AG09309 (cell line): ENCODE measurements at places on chromosomes 16 and 17.

GRCh38 chr16:15587152-15587825 is 55.7 kb downstream of the MARF1 start:
- DNase-seq, result no peak

DNA sequence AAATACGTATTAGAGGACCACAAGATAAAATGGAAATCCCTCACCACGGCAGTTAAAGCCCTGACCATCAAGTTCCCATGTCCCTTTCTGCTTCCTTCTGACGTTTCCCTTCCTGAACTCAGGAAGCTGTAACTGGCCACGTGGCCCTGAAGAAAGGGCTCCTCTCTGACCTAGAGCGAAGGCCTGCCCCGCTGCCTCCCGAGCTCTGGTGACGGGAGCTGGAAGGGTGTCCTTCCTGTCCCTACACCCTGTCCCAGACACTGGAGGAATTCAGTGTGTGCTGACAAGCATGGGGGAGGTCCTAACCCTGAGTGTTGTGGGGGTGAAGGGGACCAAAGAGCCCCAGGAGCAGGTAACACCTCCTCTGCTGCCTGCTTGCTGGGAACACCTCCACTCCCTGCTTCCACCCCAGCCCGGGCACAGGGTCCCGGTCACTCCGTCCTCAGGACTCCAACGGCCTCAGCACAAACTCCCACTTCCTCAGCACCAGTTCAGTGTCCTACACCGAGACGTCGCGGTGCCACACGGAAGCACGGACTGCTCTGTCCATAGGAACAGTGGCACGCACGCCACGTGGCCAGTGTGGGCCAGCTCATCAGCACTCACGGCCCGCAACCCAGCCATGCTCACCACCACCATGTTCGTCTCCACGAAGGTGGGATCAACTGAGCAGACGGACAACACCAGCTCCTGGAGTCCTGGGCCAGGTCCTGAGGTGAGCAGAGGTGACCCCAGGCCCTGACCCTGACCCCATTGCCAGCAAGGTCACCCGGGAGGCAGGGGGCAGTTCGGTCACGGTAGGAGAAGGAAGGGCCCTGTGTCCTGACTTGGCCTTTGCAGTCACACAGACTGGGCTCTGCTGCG is 16.9 kb downstream of the TMEM235 start:
- DNase-seq, result no peak

DNA sequence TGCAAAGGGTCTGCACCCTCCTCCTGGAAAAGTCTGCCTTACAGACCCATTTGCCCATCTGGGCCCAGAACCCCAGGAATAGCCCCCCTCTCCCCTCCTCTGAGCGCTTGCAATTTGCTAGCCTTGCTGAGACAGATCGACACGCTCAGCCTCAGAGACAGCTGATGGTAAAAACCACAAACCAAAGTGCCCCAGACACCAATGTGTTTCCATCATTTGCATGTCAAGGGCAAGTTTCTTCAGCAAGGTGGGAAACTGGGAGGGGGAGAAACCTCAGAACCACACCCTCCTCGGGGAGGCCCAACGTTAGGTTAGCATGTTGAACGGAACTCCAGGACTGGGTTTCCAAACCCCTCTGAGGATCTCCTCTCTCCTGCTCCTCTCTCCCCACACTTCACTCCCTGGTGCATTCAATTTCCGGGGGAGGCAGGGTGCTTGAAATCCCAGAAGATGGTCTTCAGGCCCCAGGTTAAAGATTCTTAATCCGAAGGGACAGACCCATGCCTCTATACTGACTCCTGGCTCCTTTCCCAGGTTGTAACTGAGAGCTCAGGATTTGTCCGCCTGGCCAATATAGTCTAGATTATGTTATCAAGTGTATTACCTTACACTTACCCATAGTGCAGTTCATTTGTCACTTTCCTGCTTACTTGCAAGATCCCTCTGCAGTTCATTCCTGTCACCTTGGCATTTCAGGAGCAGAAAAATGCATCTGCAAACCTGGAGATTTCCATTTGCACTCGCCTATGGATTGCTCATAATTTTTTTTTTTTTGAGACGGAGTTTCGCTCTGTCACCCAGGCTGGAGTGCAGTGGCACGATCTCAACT is 1.3 kb upstream of the CUEDC1 start:
- DNase-seq, result no peak

DNA sequence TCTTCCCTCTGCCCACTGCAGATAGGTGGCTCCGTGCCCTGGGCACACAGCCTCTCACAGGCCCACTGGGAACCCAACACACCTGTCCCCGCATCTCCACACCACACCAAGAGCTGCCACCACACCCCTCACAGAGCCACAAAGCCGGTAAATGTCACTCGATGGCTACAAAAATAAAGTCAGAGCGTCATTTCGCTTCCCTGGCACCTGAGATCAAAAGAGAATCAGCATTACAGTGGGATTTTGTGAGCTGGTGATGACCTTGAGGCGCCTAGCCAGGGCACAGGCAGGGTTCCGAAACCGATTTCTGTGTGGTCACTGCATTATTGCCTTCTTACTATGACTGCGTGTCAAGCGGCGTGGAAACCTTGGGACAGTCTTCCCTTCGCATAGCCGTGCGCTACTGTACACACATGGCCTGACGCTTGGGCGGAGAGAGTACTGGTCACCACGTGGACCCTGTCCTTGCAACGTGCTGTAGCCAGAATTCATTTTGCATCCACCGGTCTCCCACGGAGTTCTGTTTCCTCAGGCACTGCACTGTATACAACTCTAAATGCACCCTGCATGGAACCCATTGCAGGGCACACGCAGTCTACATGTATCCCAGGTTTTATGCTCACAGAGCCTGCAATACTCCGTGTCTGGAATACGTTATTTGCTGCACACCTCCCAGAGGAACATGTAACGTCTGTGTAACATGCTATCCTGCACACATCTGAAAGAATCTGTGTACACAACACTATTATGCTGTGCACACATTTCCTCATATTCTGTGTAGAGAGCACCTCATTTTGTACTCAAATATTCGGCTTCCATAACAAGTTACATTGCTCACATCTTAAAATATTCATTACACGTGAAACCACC is 5.8 kb upstream of the FOXF1 start:
- no peak for DNase-seq

- no peak for DNase-seq
Measured at GRCh38 chr16:67547423-67548264, 14.7 kb upstream of the CTCF start.

DNA sequence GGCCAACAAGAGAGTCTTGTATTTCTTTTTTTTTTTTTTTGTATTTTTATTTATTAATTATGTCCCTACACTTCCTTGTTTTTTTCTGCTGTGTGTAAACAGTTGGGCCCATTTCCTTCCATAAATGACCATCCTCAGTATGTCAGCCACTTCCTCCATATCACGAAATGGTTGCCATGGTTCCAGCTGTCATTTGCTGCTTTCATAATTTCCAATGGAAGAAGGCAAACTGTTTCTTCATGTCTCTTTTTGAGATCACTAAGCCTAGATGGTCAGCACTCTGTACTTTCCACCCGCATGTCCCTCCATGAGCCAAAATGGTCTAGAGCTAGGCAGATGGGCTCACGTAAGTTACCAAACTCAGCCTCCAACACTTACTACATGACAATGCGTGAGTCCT is 133.5 kb upstream of the FOXF1 start:
- no peak for DNase-seq

GRCh38 chr17:17433000-17433703 is 43.6 kb upstream of the MED9 start:
- DNase-seq, result peak; percentile 75

DNA sequence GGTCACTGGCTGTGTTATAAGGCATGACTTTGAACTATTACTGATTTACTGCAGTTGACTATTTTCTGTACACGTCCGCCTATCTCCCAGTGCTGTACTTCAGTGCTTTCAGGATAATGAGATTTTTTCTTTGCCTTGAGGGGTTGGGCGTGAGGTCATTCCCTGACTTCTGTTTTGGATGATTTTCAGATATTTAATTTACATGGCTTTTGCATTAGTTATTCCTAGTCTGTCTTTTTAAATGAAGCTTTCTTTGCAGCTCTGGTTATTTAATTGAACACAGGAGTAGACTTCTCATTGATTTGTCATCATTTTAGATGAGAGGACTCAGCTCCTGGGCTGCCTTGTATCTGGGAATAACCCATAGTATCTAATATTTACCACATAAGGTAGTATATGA is 23.7 kb downstream of the WIPF2 start:
- no peak for DNase-seq

- DNase-seq, result no peak
Measured at GRCh38 chr17:61825448-61826137, 37.7 kb downstream of the BRIP1 start.

DNA sequence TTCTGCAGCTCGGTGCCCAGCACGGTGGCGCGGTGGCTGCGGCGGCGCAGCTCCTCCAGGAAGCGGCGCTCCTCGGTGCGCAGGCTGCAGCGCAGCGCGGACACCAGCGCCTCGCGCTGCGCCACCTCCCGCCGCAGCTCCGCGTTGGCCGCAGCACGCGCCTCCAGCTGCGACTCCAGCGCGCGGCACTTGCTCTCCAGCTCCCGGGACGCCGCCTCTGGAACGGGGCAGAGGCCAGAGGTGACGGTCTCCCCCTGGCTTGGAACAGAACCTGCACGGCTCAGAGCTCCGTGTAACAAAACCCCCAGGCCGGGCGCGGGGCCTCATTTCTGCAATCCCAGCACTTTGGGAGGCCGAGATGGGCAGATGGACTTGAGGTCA is 13.2 kb upstream of the CLUH start:
- no peak for DNase-seq

- DNase-seq, result no peak
Measured at GRCh38 chr16:72199761-72200337, 27.9 kb upstream of the PMFBP1 start.

DNA sequence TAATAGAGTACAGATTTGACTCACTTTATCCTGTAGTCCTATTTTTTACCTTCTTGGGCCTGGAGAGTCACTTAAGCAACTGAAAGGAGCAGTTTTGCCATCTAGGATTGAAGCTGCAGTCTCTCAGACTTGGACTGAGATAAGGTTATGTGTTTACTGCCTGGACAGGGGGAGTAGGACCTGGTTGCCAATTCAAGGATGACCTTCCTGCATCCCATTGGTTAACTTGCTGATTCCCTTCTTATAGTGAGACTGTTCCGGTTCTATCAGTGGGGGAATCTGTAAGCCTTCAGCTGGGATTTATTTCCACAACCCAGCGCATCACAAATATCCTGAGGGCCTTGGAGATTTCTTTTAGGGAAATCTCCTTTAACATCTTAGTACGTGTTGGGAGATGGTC is 2.9 kb downstream of the UBN1 start:
- no peak for DNase-seq

- DNase-seq, result no peak
Measured at GRCh38 chr16:1452530-1452929, 8.2 kb upstream of the CCDC154 start.

DNA sequence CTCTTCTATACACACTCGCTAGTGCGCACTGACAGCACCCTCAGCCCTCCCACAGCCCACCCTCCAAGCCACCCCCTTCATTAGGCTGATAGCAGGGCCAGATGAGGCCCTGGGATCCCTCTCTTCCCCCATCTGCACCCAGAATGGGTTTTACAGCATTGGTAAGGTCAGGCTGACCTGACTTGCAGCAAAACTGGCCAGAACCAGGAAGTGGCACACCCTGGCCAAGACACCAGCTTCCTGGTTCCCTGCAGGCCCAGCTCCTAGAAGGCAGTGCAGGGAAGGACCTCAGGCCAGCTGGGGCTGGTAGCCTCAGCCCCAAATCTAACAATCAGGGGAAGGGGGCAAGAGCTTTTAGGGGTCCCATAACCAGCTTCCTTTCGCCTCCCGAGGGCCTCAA is 50.0 kb upstream of the MRPS23 start:
- DNase-seq, result no peak
